ENCODE measurements at places on chromosomes 16 and 17.
A peak's percentile ranks its signal among the peaks of the same experiment; 100 is the strongest.

GRCh38 chr17:77394540-77395295, 253.9 kb downstream of the SEC14L1 start:
- no peak for DNase-seq

GRCh38 chr17:33142705-33143299, 150.3 kb downstream of the ASIC2 start:
- DNase-seq = no peak

GRCh38 chr16:67593288-67593687, 31.0 kb downstream of the CTCF start:
- no peak for DNase-seq

- no peak for DNase-seq
These were observed 5.5 kb downstream of the TAC4 start for GRCh38 chr17:49842371-49842770.

- DNase-seq = no peak
These were observed 276.6 kb downstream of the MRTFB start for GRCh38 chr16:14347706-14348105.

DNA sequence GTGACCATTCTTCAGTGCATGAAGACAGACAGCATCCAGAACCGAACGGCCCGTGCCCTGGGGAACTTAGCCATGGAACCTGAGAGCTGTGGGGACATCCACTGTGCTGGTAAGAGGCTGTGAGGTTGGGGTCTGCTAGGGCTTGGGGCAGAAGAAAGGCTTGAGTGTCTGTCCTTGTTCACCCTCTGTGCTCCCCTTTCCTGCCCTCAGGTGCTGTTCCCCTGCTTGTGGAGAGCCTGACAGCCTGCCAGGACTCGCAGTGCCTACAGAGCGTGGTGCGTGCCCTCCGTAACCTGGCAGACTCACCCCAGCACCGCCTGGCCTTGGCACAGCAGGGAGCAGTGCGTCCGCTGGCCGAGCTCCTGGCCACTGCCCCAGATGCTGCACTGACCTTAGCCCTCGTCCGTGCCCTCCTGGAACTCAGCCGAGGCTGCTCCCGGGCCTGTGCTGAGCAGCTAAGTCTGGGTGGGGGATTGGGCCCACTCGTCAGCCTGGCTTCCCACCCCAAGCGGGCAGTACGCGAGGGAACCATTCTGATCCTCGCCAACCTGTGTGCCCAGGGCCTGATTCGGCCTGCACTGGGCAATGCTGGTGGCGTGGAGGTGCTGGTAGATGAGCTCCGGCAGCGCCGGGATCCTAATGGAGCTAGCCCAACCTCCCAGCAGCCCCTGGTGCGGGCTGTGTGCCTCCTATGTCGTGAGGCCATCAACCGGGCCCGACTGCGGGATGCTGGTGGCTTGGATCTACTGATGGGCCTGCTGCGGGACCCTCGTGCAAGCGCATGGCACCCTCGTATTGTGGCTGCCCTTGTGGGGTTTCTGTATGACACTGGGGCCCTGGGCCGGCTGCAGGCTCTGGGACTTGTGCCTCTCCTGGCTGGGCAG, 2.9 kb downstream of the ARMC5 start:
- no peak for DNase-seq

- no peak for DNase-seq
These were observed 99.5 kb downstream of the CHD9NB start for GRCh38 chr16:52953215-52953614.

- no peak for DNase-seq
These were observed 8.5 kb downstream of the HASPIN start for GRCh38 chr17:3732210-3732621.

DNA sequence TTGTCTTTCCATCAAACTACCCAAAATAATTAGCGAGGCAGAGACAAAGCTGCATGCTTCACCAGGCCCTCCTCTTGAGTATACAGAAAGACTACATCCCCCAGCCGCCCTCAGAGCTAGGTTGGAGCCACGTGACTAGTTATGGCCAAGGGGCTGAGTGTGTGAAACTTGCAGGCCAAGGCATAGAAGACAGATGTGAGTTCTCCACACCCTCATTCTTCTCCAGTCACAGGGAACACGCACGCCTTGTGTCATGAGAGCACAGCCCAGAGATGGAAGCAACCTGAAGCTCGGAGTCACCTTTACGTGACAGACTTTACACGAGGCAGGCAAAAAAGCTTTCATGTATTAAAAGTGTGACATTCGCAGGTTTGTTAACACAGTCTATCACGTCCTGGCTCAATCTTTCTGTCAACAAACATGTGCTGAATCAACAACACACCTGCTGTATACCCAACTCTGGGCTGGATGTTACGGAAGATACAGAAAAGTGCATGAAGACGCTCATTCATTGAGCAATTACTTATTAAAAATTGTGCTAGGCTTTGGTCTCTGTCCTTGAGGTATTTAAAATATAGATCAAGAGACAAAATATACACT, 38.3 kb downstream of the STX8 start:
- no peak for DNase-seq

- DNase-seq = no peak
These were observed 50.4 kb downstream of the HS3ST2 start for GRCh38 chr16:22864375-22864774.

GRCh38 chr16:11621920-11622651, 35.4 kb upstream of the LITAF start:
- DNase-seq = peak; percentile 70
